ENCODE measurements at places on chromosomes 2 and 18.

DNA sequence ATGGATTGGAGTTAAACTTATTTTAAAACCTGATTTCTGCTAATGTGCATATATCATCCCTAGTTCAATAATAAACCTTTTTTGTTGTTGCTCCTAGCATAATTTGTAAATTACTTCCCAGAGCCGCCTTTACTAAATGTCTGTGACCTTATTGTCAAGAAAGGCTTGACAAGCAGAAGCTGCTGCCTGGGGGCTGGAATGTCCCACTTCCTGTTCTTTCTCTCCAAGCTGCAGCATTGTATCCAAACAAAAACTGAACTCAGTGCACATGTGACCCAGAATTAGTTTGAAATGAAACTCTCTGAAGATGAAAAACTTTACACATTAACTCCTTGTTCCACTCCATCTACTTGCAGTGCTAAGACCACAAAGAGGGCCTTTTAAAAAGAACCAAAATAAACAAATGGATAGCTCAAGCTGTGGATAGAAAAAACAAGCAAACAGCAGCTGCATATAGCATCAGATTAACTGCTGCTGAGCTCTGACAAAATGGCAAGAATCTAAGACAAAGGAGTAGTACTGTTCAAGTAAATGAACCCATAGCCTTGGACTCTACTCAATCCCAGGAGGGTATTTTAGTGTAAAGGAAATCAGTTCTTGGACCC is 99.8 kb upstream of the NEUROD1 start:
- DNase-seq: no peak

DNA sequence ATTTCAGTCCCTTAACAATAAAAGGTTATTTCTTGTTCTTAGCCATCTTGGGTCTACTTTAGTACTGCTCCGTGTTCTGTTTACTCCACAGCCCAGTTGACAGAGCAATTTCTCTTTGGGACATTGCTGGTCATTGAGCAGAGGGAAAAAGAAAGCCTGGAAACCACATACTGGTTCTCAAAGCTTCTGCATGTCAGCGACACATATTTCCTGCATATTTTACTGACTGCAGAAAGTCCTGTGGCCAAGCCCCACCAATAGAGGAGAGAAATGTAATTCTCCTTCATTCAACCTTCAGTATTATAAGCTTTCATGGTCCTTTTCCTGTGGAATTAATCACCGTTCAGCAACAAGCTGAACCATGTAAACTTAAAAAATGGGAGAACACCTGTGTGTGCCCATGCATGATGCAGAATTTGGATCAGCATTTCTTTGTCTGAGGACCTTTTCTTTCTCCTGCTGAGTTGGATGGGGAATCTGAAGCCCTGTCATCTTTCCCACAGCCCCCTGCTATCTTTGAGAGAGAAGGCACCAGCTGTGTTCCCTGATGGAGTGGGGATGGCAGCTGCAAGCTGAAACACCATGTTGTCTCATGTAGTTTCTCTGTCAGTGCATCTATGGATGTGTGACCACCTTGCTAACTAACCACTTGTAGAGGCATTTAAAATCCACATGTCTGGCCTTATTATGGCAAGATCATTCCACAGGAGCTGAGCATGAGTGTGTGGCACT is 431.6 kb downstream of the MEIS1 start:
- DNase-seq: no peak

DNA sequence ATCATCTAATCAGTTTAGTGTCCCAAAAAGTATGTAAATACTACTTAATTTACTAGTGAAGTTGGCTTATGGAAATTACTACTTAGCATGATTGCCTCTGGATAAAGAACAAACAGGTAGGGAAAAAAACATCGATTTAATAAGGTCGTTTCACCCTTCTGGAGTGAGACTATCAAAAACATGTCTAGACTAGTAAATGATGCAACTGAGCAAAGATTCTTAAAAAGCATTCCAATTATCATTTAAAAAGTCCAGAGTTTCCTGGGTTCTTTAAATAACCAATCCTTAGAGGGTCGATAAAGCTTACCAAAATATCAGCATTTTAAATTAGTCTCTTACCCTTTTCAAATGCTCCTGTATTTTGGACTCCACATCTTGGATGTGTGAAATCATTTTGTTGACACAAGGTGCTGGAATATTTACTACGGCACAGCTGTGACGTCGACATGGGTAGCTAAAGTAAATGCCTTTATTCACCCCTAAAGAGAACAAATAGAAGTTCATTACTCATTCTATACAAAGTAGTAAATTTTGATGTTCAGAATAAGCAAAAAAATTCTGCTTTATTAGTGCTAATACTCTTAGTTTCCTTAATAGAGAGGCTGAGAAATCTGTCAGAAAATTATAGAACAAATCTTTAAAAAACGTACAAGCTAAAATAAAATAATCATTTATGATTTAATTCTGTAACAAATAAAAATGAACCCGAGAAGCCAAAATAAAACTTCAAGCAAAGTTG is 70.6 kb downstream of the CCDC178 start:
- DNase-seq: no peak

- no peak for DNase-seq
Observed at GRCh38 chr2:126662621-126663020, 6.7 kb downstream of the GYPC start.

- DNase-seq: no peak
Observed at GRCh38 chr2:102399499-102400141, 23.3 kb upstream of the IL18RAP start.
